ENCODE measurements at places on chromosomes 7 and 10.

- DNase-seq = no peak
Measured at GRCh38 chr7:105107458-105107857, 93.5 kb downstream of the KMT2E start.

GRCh38 chr10:91464500-91464899 lies 54.4 kb downstream of the HECTD2 start:
- DNase-seq = no peak

DNA sequence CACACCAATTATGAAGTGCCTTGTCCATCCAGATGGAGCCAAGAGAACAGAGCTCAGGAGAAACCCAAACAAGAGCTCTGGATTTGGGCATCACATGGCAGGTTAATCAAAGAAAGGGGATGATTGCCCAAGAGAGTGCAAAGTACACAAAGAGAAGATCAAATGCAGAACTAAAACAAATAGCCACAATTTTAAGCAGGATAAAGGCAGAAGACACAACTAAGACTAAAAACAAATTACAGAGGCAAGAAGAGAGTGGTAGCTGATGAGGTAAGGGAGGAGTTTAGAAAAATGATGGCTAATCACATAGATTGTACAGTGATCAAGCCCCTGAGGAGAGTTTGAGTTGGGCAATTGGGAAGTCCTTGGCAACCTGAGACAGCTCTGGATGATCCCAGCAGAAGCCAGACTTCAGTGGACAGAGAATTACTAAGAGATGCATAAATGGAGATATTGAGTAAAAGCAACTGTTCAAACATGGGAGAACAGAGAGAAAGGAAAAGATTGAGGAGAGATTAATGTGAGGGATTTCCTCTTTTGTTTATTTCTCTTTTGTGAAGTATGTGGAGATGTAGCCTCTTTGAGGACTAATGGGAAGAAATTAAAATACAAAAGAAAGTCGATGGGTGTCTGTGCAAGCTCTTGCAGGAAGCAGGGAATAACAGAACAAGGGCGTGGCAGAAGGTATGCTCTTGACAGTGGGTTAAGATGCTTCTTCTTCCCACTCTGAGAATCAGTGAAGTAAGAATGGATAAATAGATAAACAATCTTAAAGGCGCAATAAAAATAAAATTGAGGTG lies 101.9 kb downstream of the LRRN3 start:
- DNase-seq = no peak

DNA sequence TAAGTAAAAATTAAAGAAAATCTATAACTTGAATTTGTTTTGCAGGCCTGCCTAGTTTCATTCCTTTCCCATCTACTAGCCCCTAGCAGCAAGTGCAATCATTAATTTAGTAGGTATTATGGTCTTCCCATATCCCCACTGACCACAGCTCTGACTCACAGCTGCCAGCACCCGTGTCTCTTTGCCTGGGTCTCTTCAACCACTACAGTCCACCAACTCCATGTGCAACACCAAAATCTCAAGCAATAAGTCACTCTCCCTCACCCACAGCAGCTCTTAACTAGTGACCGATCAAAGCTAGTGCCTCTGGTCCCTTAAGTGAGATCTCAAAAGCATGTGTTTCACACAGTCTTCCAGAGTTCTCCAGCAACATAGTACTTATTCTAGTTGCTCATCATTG lies 26.0 kb upstream of the THSD7A start:
- no peak for DNase-seq

- DNase-seq = no peak
Measured at GRCh38 chr10:95466436-95466835, 94.7 kb downstream of the SORBS1 start.

DNA sequence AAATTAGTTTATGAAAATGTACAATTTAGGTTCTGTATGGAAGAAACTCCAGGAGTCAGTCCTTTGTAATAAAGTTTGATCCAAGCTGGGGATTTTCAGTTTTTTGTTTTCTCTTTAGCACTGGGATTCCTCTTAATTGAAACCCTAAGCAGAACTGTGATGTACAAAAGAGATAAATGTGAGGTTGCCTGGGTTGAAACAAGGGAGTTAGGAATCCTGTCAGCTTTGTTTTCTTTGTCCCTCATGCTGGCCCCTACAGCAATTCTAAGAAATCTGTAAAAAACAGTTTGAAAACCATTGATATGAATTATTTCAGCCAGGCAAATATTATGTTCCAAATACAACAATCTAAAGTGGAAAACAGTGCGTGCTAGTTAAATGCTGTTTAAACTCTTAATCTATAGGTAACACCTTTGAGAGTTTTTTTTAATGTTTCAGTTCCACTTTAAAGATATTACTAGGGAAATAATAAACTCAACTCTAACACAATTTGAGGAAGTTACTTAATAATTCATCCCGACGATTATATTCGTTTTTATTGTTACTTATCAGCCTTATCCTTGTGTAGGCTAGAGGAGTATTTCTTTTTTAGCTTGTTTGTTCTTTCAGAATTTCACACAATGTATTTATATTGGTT lies 65.3 kb downstream of the SGCE start:
- DNase-seq = no peak

DNA sequence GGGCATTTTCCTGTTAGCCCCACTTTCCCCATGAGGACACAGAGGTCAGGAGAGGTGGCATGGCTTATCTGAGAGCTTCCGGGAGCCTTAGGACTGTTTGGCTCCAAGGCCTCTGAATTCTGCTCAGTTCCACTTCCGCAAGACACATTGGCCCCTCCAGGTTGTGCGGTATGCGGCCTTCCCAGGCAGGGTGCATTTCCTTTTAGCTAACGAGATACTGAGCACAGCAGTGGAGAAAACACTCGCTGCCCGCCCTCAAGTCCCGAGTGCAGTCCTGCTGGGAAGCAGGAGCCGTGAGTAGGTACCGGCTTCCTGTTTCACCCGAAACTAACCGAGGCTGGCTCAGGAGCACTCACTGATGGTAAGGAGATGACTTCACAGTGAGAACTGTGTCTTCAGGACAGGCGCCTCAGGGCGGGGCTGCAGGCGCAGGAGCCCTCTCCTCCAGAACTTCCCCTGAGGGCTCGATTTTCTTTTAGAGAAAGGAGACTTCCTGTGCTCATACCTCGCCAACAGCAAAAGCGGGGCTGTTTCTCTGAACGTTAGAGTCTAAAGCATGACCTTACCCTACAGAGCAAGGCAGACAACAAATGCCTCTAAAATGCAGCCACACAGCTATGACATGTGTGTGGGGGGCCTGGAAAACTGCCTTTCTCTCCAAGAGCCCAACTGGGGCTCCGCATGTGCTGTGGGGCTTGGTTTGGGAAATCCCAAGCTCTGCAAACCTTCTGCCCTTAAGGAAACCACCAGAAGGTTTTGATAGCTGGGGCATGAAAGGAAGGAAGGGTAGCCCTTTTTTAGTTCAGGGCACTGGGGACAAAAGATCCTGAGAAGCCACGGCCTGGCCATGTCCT lies 25.9 kb downstream of the RGS10 start:
- DNase-seq = no peak

DNA sequence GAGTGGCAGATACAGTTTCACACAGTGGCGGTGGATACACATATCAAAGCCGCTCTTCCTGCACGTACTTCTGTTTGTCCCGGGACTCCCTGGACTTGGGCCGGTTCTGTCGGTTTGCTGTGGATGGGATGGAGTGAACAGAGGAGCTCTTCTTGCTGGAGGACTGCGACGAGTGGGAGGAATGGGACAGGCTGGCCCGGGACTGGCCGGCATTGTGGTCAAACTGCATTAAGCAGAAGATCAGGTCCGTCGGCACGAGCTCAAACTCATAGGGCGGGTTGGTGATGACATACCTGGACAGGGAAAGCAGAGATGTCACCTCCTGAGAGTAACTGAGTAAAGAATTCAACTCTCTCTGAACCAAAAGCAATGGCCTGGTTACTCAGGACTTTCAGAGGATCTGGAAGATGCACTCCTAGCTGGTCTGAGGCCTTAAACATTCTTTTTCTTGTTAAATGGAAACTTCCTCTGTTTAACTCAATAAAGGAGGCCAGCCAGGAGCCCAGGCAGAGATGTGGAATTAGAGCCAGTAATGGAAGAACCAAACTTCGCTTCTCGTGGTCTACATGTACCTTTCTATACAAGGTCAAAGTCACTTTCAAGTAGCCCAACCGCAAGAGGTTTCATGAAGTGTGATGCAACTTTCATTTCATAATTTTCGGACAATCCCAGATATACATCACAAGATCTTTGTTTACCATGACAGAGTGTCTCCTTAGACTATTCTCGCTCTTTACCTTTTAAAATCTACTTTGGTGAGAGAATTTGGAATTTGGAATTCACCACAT lies 750.2 kb downstream of the KCNMA1 start:
- DNase-seq = no peak

- DNase-seq = no peak
Measured at GRCh38 chr7:75938921-75939320, 24.0 kb downstream of the POR start.

- DNase-seq = peak; percentile 45
Measured at GRCh38 chr10:67815571-67816059, 22.4 kb downstream of the DNAJC12 start.

DNA sequence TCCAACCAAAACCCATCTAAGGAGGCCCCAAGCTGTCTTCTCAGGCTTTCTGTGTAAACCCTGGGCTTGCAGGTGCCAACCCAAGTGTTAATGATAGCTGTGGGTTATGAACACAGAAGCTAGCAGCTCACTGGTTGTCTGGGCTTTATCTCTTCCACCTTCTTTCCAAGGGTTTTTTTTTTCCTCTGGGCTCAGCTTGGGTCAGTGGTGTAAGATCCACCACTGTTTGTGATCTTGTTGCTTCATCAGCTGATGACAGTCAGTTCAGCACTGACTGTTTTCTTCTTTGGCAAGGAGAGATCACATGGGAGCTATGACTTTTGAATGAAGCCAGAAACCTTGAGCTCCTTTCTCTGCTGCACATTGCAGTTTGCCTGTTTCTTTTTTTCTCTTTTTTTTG lies 4.6 kb downstream of the GTPBP4 start:
- no peak for DNase-seq

DNA sequence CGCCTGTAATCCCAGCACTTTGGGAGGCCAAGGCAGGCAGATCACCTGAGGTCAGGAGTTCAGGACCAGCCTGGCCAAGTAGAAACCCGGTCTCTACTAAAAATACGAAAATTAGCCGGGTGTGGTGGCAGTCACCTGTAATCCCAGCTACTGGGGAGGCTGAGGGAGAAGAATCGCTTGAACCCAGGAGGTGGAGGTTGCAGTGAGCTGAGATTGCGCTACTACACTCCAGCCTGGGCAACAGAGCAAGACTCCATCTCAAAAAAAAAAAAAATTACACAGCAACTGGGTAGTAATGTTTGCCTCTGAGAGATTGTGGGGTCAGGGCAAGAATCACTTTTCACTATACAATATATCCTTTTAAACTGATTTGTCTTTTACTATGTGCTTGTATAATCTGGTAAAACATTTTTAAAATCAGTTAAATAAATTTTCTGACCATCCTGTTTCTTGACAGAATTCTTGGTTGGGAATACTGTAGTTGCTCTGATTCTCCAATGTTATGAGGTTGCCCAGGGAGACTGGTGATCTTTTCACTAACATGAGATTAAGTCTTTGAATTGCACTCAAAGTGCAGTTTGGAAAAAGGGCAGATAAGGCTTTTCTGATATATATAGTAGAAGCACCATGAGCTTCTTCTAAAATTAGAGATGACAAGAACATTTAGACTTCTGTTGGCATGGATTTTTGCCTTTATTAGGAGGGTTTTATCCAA lies 1.5 kb downstream of the ENTPD7 start:
- no peak for DNase-seq

DNA sequence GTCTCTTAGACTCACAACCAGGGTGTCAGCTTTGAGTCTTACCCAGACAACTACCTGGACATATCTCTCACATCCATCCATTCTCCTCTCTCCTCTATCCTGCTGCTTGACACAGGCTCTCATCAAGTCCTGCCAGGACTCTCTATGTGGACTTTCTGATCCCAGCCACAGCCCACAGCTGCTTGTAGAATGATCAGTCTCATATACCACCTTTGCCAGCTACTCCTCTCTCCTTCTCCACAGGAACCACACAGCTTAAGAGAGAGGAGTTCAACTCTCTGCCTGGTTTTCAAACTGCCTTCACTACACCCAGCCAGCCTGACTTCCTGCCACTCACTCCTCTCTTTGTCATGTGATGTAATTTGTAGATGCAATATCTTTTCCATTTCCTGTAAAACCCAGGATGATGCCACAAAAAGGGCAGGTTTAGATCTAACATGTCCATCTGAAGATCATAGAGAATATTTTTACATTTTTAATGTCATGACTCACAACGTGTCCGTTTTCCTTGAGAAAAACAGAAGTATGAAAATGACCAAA lies 154.0 kb downstream of the RAB11FIP2 start:
- DNase-seq = no peak

GRCh38 chr10:103491729-103492364 lies 1.7 kb upstream of the NEURL1 start:
- peak; percentile 16 for DNase-seq

- no peak for DNase-seq
Measured at GRCh38 chr7:91149341-91150246, 114.6 kb upstream of the FZD1 start.

DNA sequence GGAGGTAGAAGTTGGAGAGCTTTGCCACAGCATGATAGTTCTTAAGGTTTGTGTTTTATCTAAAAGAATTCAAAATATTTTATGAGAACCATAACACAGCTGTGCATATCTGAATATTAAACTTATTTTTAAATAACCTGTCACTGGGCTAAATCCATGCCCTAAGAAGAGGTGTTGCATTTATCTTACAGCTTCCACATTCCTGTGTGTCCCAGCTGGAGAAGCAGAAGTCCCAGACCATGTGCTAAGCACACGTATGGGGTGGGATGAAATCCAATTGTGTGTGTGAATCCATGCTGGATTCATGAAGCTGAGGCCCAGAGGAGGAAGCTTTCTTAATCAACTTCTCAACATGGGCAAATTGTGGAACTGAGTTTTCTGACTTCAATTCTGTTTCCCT lies 121.5 kb downstream of the PKD1L1 start:
- no peak for DNase-seq

DNA sequence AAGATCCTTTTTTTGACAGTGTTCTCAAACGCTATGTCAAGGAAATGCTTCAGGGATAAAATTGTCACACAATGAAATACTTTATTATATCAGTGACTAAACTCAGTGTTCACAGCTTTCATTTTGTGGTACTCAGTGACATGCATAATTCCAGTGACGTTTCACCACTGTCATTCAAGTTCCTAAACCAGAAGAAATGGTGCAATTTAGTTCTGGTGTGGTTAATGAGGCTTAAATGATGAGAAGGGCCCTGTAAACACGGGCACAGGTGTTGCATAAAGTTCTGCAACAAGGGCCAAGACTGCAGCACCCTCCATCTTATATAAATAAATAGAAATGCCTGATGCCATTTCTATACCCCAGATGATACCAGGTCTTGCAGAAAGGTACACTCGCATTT lies 1247.1 kb downstream of the GATA3 start:
- no peak for DNase-seq

GRCh38 chr7:122595885-122596284 lies 103.0 kb downstream of the RNF133 start:
- DNase-seq = no peak

GRCh38 chr7:22433710-22434460 lies 66.1 kb downstream of the STEAP1B start:
- DNase-seq = no peak

GRCh38 chr7:43508461-43508860 lies 74.4 kb upstream of the STK17A start:
- no peak for DNase-seq
